ENCODE measurements at places on chromosomes 16 and 17.
A peak's percentile ranks its signal among the peaks of the same experiment; 100 is the strongest.

DNA sequence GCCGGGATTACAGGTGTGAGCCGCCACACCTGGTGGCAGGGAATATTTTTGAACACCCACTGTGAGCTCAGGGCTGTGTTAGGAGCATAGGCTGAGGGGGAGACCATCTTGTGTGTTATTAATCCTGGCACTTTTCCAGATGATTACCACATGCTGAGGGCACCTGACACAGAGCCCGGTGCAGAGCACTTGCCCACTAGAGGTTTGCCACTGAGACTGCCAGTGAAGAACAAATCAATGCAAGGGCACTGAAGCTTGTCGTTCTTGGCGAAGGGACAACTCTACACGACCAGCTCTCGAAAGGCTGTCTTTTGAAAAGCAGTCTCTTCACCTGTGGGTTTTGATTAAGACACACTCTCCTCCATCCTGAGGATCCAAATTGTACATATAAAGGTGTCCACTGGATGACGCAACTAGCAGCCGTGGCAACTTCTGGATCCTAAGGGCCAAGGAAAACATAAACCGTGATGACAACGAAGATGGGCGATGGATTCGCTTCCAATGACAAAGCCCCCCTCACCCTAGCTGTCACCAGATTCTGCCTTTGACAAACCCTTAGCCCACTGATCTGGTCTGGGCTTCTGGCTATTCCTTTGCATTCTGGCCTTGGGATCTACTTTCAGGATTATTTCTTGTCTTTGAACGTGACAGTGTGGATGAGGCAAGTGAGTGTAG, 28.7 kb downstream of the WIPI1 start:
- DNase-seq, result no peak

DNA sequence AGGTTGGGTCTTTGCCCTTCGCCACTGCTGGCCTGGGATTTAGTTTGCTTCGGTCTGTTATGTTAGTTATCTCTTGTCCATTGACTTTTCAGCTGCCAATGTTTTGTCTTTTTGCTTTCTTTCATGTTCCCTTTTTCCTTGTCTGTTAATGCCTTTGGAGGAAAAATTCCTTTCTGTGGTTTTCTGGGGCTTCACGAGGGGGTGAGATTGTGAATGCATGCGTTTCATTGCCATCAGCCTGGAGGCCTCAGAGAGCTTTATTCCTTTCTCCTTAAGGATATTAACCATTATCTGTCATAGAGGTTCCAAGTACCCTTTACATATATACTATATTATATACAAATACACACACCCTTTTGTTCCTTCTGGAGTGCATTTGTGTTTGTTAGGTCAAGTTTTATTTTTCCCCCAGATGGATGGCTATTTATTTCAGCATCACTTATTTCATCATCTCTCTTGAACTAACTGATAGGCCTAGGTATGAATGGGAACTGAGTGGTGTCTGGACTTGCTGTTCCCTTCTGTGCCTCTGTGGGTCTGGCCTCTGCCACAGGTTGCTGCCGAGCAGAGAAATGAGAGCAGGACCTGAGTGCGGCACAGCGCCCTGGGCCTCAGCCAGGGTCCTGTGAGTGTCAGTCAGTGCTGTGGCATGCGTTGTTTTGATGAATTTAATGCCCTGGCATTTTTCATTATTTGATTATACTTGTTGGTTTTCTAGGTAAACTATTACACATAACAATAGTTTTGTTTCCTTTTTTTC, 193.4 kb downstream of the LGALS9B start:
- no peak for DNase-seq

DNA sequence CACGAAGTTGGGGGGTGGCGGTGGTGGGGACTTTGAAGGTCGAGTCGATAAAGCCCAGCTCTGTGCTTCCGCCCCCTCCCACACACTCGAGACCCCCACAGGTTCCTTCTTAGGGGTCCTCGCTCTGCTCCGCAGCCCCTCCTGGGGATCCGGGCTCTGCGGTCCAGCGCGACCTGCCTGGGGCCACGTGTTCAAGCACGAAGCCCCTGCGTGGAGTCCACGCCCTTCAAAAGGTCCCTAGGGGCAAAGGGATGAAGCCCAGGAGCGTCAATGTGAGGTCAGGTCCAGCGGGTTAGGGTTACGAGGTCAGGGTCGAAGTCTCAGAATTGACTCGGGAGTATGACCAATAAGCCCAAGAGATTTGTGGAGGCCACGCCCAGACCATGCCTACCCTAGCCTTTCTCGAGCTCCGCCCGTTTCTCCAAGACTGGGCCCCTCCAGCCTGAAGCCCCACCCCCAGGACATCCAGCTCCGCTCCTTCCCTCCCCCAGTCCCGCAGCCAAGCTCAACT, 786 bp upstream of the CACNA1G start:
- DNase-seq, result peak; percentile 83

GRCh38 chr17:37844158-37844976, 79.8 kb upstream of the TBC1D3K start:
- DNase-seq, result peak; percentile 71

DNA sequence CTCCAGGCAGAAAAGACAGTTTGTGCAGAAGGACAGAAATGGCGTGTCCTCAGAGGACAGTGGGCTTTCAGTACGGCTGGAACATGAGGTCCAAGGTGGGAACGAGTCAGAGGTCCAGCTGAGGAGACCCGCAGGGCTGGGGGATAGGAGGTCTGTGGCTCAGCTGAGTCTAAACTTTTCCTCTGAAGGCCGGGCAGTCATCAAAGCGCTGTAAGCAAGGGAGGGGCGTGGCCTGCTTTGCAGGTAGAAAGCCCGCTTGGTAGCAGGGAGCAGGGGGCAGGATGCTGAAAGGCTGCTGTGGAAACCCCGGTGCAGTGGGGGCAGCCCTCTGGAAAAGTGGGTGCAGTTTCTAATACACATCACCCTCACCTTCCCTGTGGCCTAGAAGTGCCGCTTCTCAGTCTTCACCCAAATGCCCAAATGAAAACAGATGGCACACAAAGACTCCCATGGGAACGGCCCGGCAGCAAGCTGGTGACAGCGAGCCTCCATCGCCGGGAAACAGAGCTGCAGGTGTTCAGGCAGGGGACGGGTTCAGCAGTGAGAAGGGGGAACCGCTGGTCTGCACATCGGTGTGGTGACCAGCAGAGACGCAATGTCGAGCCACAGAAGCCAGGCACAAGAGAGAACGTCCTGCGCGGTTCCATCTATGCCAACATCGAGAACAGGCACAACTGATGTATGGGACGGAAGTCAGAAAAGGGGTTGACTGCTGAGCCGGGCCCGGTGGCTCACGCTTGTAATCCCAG, 12.2 kb upstream of the OSGIN1 start:
- DNase-seq, result no peak

- peak; percentile 25 for DNase-seq
Measured at GRCh38 chr17:74943808-74944522, 8.3 kb downstream of the OTOP3 start.

DNA sequence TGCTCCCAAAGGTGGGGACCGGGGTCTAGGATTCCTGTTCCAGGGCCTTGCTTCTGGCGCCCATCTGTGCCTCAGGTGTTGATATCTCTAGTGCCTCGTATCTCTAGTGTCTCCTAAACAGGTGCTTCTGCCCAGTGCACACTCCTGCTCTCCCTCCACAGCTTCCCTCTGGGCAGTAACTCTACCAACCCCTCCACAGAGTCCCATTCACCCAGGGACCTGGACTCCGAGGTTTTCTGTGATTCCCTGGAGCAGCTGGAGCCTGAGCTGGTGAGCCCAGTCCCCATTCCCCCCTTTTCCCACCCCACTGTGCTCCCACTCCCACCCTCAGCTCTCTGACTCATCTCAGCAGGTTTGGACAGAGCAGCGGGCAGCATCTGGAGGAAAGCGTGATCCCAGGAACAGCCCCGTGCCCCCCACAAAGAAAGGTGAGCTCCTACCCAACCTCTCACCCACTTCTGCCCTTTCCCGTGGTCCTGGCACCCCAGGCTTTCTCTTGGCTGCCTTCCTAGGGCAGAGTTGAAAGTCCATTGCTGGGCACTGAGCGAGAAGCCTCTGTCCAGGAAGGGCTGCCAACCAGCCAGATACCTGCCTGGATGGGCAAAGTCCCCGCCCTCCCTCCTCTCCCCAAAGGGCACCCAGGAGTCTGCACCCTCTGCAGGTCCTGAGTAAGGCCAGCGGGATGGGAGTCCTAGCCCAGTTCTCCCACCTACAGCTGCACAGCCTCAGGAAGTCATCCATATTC, 2.2 kb downstream of the ACBD4 start:
- no peak for DNase-seq

DNA sequence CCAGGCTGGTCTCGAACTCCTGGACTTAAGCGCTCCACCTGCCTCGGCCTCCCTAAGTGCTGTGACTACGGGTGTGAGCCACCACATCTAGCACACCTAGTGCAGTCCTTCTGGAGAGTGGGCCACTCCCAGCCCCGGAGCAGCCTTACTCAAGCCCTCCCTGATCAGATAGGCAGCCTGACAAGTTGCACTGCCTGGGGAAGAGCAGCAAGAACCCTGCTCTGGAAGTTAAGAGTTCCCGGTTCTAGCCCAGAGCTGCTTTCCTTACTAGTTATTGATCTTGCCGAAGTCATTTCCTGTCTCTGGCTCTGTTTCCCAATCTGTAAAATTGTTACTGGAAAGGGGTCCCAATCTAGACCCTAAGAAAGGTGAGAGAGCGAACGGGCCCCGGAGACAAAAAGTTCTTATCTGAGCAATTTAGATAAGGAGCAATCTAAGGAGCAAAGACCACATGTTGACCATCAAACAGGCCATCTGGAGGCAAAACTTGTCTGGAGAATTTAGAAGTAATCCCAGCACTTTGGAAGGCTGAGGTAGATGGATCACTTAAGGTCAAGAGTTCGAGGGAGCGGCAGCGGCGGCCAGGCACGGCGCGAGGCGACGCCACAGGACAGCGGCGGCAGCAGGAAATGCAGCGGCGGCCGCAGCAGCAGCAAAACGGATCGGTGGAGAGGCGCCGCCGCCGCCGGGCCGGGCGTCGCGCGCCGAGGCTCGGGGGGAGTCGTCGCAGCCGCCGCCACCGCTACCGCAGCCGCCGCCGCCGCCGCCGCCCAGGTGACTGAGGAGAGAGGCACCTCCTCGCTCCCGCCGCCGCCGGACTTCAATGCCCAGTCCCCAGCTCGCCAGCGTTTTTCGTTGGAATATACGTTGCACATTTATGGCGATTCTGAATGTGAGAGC, 4.3 kb upstream of the NAGLU start:
- peak; percentile 81 for DNase-seq

DNA sequence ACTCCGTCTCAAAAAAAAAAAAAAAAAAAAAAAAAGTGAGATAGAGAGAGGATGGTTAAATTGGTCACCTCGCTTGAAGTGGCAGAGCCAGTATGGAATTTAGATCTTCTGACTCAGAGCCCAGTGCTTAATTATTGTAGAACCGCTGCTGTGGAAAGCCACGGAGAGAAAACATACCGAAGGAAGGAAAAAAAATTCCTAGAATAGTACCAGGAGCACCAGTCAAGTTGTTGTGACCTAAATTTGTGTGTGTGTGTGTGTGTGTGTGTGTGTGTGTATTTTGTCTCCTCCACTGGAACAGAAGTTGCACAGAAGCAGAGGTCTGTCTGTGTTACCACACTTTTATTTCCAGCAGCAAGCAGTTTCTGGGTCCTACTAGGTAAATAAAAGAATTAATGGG, 10.6 kb upstream of the NUP85 start:
- DNase-seq, result peak; percentile 8

GRCh38 chr17:79324194-79324593, 249.6 kb downstream of the ENGASE start:
- DNase-seq, result no peak

DNA sequence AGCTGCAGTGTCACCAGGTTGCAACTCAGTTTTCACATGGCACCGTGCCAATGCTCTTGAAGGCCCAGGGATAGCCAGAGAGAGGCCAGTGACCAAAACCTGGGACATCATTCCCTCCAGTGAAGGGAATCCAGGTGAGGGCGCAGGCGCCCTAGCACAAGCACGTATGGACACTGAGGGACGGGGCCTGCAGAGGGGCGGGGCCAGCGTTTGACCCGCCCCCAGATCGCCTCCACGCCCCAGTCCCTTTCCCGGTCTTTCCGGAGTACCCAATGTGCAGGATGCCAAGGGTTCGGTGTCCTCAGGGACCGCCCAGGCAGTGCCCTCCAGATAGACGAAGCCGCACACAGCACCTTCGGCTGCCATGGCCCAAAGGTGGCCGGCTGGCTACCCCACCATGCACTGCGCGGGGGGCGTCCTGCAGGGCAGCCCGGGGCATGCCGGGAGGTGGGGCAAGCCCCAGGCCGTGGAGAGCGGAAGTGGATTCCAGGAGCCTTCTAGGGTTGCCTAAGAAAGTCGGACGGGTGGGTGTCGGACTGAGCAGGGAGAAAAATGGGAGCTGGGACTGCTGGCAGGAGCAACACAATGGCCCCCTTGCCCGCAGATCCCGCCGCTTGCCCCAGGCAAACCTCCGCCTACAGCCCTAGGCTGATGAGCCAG, 4.6 kb downstream of the SLC12A4 start:
- peak; percentile 39 for DNase-seq

GRCh38 chr17:48568499-48569239, 9.5 kb downstream of the HOXB4 start:
- no peak for DNase-seq

GRCh38 chr16:66847533-66848067, 3.4 kb downstream of the CA7 start:
- no peak for DNase-seq

- no peak for DNase-seq
Measured at GRCh38 chr16:86878236-86879080, 300.1 kb downstream of the FOXL1 start.

DNA sequence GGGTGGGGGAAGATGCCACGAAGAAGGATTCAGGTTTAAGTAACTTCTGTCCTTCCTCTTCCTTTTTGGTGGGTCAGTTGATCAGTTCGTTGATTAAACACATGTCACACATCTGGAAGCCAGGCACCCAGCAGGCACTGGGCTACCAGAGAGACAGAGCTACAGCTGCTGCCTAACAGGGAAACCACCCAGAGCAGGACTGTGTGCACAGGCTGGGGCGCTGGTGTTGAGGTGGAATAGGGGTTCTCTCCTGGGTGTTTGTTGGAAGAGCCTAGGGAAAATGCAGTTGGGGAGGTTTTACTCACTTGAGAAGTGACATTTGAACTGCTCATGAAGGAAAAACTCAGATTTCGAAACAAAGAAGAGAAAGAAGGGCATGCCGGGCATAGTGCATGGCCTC, 152.4 kb downstream of the IRX5 start:
- DNase-seq, result no peak

DNA sequence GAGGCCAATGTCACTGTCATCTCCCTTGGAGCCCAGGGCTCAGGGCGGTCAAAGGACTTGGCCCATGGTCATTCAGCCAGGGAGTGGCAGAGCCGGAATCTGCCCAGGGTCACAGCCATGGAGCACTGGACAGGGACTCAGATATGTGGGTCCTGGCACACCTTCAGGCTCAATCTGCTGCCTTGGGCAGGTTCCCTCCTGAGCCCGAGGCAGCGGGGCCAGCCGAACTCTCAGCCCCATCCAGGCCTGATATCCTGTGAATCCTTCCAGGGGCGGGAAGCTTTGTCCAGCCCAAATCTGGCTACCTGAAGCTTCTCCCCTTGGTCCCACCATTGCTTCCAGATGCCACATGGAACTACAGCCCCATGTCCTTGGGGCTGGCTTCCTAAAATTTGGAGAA, 12.2 kb upstream of the CDIPT start:
- no peak for DNase-seq
